Left renal pelvis (tissue), 4 donors: ENCODE measurements at places on chromosomes 16 and 17.

DNA sequence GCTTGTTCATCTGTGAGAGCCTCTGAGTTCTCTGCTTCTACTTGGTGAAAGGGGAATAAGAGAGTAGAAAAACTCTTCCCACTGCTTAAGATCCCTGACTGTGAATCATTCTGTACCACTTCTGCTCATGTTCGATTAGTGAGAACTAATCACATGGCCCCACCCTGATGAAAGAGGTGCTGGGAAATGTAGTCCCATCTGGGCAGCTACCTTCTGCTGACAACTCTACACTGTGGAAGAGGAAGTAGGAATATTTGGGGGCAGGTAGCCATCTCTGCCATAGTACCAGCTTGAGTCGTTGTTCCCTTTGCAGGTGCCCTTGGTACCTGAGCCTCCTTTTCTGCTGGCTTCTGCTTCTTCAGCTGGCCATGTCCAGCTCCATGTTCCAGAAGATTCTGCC, 29.9 kb downstream of the NKD1 start:
- no peak for DNase-seq

DNA sequence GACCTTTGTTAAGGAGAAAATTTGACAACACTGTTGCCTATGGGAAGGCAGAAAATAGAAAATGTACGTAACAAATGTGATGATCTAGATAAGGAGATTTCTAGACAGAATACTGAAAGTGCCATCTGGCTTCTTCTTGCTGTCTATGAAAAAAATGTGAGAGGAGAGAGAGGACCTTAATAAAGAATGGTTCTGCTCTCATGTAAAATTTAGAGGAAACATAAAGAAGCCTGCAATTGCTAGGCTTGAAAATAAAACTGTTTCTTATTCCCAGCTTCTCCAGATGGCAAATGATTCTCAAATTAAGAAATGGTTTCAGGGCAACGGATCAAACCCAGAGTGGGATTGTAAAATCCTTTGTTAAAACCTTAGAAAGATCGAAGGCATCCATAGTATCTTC, 128.5 kb downstream of the CDK5R1 start:
- no peak for DNase-seq

DNA sequence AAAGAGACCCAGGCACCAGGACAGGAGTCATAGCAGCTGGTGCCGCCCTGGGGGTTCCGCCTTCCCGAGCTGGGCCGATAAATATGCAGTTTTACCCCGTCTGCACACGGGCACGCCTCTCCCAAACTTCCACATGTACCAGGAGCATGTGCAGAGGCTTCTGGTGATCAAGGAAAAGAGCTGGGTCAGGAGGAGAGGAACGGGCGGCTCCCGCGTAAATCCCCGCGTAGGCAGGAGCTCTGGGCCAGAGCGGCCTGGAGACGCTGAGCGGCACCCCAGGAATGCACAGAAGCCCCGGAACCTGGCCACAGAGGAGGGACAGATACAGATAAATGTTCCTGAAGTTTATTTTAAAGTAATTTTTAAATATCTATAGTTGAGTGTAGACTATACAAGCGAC, 46.6 kb upstream of the METRNL start:
- no peak for DNase-seq

DNA sequence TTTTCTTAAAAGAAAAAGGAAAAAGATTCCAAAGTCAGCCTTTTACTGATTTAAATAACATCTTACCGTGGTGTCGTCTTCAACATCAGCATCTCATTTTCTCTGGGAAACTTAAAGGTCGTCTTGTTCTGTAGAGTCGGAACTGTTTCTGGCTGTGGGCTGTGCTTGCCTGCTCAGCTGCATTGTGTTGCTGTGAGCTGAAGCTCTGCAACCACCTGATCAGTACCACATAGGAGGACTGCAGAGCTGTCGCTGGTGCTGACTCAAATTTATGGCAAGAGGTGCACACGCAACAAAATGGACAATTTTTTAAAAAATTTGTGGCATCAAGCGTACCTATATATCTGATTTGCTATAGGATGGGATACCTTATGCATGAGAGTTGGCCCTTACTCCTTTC, at the start of gene OMG:
OMG (minus strand) TSS at position 150 of the 400 bp plus-strand sequence. CDS start 908 bp downstream, outside the sequence.
- DNase-seq = no peak

- DNase-seq = no peak
Measured at GRCh38 chr17:69602972-69603371, 188.5 kb downstream of the MAP2K6 start.

- no peak for DNase-seq
Measured at GRCh38 chr16:58768145-58768544, 34.0 kb upstream of the GOT2 start.

DNA sequence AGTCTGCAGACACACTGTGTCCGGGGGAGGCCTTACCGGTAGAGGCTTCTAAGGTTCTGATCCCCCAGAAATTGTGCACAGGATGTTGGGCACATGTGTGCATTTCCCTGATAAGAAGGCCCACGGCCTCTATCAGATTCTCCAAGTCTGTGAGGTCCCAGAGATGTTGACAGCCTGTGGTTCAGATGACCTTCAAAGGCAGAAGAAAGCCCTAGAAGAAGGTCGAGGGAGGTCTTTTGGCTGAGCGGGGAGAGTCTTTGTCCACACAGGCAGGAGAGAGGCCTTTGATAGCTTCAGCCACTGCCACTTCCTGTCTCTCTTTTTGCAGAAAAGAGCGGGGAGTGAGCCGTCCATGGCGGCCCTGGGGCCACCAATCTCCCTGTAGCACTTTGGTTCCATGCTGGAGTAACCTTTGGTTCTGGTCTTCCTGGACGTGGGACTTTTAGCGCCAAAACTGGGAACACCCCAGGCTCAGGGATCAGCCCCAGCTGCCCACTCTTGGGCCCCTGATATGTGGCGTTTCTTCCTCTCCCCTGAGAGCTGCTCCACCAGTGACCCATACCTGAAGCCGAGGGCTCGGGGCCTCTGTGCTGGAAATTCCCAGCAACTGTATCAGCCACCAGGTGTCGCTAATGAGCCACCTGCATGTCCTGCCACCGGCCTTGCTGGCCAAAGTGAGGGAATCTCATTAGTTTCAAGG, 28.1 kb upstream of the LGALS9 start:
- DNase-seq = peak; percentile 68

- no peak for DNase-seq
Measured at GRCh38 chr17:49928837-49929475, 40.0 kb upstream of the DLX4 start.

GRCh38 chr17:65163990-65164495, 26.9 kb downstream of the RGS9 start:
- DNase-seq = no peak

GRCh38 chr16:3908951-3909437, 28.5 kb upstream of the CREBBP start:
- DNase-seq = no peak
